ENCODE measurements at places on chromosomes 5 and 9. TPM values are rescaled to one million over a fixed set of nuclear protein-coding genes. Genes with fewer than 3 reads are reported as not detected.

DNA sequence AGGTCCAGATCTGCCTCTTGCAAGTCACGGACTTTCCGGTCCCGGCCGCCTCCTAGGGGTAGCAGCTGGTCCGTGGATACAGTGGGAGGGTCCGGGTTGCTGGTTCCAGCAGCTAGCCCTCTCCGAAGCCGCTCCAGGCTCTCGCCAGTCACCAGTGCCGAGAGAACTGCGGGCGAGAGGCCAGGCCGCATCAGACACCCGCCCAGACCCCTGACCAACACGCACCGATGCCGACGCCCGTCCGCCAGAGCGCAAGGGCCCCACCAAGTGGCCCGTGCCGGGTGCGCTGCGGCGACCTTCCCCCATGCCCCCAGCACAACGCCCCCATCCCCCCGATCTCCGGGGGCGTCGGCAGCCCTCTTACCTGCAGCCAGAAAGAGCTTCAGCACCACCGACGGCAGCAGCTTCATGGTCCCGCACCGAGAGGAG is 470 bp downstream of the HBEGF start:
- DNase-seq, result peak; percentile 76

DNA sequence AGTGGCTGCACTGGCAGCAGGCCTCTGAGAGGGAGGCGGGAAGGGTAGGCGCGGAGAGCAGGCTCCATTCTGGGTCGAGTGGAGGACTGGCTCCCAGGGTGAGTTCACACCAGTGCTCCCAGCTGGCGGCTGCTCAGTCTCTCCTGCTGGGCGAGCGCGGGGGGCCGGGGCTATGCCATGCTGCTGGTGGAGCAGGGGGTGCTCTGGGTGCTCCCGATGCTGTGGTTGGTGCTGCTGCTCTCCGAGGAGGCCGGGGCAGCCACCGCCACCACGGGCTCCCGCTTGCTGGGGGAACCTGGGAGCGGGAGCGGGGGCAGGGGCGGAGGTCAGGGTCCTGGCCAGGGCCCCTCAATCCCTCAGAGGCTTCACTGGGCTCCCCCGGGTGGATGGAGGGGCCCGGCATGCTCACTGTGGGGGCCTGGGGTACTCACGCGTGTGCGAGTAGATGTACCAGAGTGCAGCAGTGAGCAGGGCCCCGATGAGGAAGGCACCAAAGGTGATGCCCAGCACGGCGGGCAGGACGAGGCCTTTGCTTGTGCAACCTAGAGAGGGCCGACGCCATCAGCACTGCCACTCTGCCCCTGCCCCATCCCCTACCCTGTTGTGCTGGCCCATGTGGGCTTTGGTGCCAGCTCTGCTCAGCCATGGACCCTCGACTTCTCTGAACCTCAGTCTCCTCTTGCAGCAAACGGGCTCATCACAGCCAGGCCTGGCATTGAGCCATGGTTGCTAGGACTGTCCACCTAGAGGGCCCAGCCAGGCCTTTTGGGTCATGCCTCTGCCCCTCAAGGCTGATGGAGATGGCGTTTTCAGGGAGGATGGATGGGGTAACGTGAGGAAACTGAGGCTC is 13.1 kb downstream of the FPGS start:
- DNase-seq, result peak; percentile 82

- DNase-seq, result no peak
These were observed 307.3 kb downstream of the PIK3R1 start for GRCh38 chr5:68522863-68523262.

DNA sequence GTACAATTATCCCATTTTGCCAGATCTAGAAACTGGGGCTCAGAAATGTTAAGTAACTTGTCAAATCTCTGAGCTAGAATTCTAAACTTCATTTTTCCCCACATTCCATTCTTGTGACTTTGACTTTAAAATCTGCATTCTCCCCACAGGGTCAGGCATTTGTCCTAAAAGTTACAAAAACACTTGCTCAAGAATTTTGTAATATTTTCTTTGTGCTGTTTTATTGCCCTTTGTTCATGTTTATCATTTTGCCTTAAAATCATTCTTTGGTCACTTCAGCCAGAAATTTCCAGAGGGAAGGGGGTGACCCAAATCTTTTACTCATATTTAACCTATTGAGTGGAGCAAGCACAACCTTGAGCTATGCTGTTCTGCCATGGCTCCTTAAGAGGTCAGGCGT is 120.1 kb upstream of the CCL21 start:
- no peak for DNase-seq

- no peak for DNase-seq
These were observed 296.9 kb downstream of the ADGRV1 start for GRCh38 chr5:90855296-90856010.

DNA sequence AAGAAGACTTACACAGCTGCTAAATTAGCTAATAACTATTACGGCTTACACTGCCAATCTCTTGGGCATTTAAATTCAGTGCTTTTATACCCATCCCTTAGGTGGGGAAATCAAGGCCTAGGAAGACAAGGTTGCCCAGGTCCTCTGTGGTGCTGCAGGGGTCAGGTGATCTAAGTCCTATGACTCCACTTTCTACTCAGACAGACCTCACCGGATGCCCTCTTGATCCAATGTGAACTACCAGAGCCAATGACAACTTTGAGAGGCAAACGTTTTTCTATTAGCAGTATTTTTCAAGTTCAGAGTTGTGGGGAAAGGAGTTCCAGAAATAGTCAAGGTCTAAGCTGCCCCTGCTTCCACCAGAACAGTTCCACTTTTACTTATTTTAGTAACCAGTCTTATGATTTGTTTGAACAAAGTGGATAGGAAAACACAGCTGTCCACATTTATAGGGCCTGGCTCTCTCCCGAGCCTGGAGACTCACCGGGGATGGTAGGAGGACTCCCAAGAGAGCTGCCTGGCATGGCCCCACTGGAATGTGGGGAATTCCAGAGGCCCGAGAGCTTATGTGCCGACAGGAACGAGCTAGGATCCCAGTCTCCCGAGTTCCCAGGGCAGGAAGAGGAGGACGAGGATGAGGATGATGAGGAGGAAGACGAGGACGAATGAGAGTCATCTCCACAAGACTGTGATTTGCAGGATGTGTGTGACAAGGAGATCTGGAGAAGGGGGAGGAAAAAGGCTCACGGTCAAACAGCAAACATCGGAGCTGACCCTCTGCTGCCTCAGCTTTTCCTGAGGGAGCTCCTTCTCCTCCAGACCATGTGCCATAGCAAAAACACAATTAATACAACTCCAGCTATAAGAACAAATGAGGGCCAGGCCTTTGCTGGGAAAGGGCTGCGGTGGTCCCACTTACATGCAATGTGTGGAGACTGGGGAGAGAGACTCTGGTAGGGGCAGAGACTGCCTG is 16.7 kb downstream of the FAM193B start:
- DNase-seq, result peak; percentile 77

- DNase-seq, result no peak
These were observed 135.6 kb downstream of the ICE1 start for GRCh38 chr5:5558102-5558501.

- DNase-seq, result no peak
These were observed 2.1 kb downstream of the HEXB start for GRCh38 chr5:74686962-74687751.

GRCh38 chr9:75803130-75803529 is 87.3 kb upstream of the PCSK5 start:
- DNase-seq, result no peak

DNA sequence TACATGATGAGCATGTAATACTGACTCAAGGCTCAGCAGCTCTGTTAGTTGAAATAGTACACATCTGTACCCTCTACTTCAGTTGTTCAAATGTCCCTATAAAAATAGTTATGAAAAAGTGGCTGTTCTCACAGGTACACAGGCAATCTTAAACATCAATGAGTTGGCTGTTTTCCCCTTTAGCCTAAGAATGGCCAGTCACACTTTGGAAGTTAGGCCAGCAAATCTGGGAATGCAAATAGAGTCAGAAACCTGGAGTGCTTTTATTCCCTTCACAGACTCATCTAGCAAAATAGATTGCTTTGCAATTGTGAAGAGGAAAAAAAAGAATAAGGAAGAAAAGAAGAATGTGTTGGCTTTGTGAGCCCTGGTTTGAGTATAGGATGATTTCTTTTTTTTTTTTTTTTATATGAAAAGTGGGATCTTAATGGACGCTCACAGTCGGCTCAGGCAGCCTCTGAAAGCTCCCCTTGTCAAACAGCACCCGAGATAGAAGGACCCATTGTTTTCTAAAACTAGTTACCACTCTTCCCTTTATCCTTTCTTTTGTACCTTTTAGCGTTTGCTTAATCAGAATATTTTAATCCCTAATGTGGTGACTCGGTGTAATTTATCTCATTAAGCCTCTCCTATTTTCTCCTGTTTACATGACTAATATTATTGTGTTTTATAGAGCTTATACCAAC is 27.9 kb upstream of the TLE1 start:
- DNase-seq, result no peak

GRCh38 chr5:59789197-59789596 is 104.3 kb downstream of the PDE4D start:
- no peak for DNase-seq

DNA sequence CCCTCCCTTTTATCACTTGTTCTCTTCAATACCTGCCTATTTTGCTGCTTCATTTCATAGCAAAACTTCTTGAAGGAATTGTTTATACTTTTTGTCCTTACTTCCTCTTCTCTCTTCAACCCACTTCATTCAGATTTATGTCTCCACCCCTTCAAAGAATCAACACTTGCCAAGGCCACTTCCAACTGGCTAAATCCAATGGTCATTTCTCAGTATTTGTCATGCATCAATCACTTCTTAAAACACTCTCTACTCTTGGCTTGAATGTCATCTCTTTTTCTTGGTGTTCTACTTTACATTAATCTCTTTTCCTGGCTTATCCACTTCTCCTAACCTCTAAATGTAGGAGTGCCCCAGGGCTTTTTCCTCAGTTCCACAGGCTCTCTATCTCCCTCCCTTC is 8.3 kb upstream of the FCHO2 start:
- DNase-seq, result no peak

GRCh38 chr5:172611913-172612312 is 29.1 kb upstream of the NEURL1B start:
- DNase-seq, result peak; percentile 78

DNA sequence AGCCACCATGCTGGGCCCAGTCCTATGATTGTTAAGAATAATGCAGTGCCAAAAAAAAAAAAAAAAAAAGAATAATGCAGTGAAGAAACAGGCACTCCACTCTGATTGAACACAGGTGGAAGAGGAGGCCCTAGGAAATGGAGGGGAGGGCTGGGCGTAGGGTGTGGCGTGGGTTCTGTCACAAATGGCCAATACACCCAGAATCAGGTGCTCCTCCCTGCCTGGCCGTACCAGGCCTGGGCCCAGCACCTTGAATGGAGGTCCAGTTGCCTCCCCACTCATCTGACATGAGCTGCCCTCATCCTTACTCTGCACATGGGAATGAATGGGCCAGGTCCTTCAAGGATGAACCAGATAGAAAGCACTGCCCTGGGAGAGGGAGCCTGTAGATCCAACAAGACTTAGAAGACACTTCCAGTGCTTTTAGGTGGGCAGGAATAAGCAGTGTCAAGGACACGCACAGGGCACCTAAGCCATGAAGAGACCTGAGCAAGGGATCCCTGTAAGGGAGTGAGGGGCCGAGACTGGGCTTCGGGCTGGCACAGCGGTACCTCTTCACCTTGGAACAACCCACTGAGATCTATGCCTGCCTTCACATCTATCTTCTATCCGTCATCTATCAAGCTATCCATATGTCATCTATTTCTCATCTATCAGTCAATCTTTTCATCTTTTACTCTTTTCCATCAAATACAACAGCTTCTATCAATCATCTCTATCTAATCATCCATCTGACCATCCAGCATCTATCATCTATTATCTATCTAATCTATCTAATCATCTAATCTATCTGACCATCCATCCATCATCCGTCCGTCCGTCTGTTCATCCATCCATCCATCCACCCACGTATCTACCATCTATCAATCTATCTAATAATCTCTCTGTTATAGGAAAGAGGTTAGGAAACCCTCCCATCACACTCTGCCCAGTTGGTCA is 15.9 kb downstream of the NINJ1 start:
- DNase-seq, result peak; percentile 38

GRCh38 chr5:43192558-43193180 is 644 bp downstream of the NIM1K start:
- DNase-seq, result peak; percentile 69

- no peak for DNase-seq
These were observed 788 bp downstream of the ZNF346 start for GRCh38 chr5:177023303-177023664.

- no peak for DNase-seq
These were observed 105.7 kb downstream of the TMEM174 start for GRCh38 chr5:73278693-73279092.

The PCDHGA5 gene
- 2.0 TPM for polyA plus RNA-seq

The GRM6 gene
- under 0.01 TPM for polyA plus RNA-seq

The NMUR2 gene
- polyA plus RNA-seq, result 0.09 TPM

The ANKDD1B gene
- 0.11 TPM for polyA plus RNA-seq

The ARL15 gene
- 14.2 TPM for polyA plus RNA-seq

The CCL21 gene
- 2.7 TPM for polyA plus RNA-seq

The PLPPR1 gene
- polyA plus RNA-seq, result not detected

The SLC25A2 gene
- 0.14 TPM for polyA plus RNA-seq
